NCI-H1105 treated with DMSO at 0.1 percent for 48 hours (cell line): ENCODE measurements at places on chromosomes 6 and 20.
A peak's percentile ranks its signal among the peaks of the same experiment; 100 is the strongest.

GRCh38 chr6:158030380-158031300, 49.0 kb downstream of the SYNJ2 start:
- DNase-seq: no peak

GRCh38 chr6:74534465-74535211, 671.2 kb downstream of the COL12A1 start:
- no peak for DNase-seq

DNA sequence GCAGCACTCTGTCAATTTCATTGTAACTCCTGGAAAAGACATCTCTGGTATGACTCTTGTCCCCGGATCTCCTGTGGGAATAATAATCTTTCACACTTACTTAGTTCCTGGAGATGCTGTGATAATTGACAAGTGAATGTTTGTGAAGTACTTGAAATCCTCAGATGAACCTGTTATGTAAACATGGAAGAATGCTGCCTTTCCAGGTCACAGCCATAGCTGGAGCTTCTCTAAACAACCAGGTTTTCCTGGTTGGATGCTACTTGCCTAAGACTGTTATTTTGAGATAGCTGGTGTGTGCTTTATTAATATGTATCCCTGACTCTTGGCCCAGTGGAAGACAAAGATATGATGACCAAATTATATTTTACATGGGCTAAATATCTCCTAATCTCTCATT, 228.6 kb downstream of the KCNQ5 start:
- peak; percentile 12 for DNase-seq

- no peak for DNase-seq
Measured at GRCh38 chr6:44500074-44500473, 112.6 kb downstream of the CDC5L start.

- no peak for DNase-seq
Measured at GRCh38 chr20:21701171-21701876, 4.1 kb upstream of the PAX1 start.

- DNase-seq: peak; percentile 13
Measured at GRCh38 chr6:84809455-84809854, 45.1 kb upstream of the TBX18 start.

GRCh38 chr20:11222243-11222642, 548.4 kb upstream of the JAG1 start:
- no peak for DNase-seq

DNA sequence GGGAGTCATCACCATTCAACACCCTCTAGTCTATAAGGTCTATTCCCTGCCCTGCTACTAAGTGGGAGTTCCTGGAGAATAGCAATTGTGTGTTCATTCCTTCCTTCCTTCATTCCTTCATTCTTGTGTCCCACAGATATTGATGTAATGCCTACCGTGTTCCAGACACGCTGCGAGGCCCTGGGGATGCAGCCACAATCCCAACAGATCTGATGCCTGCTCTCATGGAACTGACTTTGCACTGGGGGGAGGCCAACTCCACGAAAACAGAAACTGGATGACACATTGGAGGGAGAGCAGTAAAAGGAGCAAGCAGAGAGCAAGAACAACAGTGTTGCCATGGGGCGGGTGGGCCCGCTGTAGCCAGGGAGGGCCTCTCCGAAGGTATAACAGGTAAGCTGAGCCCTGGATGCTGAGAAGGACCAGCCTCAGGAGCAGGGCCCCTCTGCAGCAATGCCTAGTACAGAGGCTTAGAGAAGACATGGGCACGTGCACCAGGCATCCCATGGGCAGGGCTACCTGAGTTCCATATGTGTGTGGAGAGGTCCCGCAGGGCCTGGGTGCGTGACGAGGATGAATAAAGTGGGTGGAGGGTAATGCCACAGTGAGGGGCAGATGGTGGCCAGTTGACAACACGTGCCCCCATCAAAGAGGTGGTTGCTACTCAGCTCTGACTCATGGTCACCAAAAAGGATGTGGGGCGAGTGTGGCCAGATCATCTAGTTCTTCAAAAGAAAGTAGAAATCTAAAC, 173.9 kb downstream of the NFATC2 start:
- DNase-seq: no peak

DNA sequence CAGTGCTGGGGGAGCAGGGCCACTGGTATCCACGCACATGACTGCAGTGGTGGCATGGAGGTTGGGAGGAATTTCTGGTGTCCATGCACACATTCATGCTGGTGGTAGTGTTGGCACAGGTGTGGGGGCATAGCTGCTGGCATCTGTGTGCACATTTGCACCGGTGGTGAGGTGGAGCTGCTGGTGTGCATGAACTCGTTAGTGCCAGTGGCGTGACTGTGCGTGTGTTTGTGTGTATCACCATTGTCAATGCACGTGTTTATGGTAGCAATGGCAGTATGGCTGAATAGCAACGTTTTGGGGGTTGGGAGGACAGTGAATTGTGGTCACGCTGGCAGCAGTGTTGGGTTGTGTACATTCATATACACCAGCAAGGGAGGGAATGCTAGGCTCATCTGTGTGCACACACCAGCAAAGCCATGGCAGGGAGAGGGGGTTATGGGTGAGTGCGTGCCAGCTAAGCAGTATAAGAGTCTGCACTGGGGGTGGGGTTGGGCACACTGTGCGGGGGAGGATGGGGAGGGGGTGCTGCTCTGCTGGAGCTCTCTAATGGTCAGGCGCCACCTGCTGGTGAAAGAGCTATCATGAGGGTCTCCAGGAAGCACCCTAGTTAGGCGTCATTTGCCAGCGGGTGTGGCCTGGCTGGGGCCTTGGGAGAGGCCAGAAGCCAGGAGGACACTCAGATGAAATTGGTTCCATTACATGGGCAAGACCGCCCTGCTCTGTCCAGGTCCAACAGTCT, 626.1 kb upstream of the ID4 start:
- DNase-seq: no peak

GRCh38 chr6:2773449-2773848, 8.3 kb downstream of the WRNIP1 start:
- no peak for DNase-seq

DNA sequence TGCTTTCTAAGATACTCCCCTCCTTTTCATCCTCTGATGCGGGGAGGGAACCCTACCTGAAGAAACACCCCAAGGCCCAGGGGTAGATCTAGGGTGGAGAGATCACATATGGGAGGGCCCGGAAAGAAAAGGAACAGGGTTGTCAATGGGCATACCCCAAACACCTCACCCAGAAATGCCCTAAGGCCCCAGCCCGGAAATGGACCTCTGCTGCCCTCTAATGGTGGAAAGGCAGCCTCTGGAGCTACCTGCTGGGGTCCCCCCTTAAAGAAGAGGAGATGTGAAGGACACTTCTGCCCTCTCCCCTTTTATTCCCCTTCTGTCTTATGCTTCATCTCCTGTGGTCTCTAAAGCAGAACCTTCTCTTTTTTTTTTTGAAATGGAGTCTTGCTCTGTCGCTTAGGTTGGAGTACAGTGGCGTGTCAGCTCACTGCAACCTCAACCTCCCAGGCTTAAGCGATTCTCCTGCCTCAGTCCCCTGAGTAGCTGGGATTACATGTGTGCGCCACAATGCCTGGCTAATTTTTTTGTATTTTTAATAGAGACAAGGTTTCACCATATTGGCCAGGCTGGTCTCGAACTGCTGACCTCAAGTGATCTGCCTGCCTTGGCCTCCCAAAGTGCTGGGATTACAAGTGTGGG, 458 bp upstream of the ARMC12 start:
- peak; percentile 60 for DNase-seq

GRCh38 chr20:19932170-19932667, 84.9 kb upstream of the NAA20 start:
- no peak for DNase-seq

GRCh38 chr20:19897891-19898290, 119.3 kb upstream of the NAA20 start:
- DNase-seq: no peak

DNA sequence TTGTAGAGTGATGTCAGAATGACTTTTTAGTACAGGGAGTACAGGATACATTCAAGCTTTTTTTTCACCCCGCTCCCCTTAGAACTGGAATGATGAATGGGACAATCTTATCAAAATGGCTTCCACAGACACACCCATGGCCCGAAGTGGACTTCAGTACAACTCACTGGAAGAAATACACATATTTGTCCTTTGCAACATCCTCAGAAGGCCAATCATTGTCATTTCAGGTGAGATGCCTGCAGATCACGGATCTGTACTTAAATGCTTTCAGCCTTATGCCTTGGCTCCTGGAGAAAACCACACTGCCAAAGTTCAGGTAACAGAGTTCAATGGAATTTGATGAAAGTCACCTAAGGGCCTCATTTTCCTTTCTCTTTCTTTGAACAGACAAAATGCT, 8.5 kb downstream of the TNFAIP3 start:
- no peak for DNase-seq

DNA sequence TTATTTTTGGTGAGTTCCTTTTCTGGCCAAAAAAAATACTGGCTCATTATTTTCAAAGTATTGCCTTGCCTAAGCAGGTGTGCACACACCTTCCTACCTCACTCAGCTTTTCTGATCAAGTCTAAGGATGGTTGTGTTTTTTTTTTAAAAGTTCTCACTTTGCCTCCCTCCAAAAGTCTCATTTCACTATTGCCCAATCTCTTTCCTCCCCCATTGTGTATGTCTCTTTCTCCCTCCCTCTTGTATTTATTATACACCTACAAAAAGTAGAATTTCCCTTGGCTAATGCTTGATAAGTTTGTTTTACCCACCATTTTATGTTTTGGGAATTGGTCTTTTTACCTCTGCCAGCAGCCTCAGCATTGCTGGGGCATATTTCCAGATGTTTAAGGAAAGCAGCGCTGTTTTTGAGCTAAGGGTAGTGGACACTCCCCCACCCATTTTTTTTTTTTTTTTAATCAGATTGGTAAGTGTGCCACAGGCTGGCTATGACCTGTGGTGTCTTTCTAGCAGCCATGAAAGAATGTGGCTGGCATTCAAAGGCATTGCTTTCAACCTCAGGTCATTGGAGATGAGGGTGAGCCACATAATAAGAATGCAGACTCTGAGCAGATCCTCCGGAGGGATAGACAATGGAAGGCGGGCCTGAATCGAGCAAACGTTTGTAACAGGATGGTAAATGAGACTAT, 668.6 kb downstream of the UTRN start:
- DNase-seq: no peak

- no peak for DNase-seq
Measured at GRCh38 chr6:73873081-73873480, 177.1 kb downstream of the CD109 start.

GRCh38 chr6:153129873-153130514, 1.1 kb downstream of the RGS17 start:
- DNase-seq: peak; percentile 45

- DNase-seq: no peak
Measured at GRCh38 chr20:1934721-1935573, 39.7 kb downstream of the SIRPA start.

- DNase-seq: no peak
Measured at GRCh38 chr6:117329926-117330325, 64.6 kb downstream of the VGLL2 start.

DNA sequence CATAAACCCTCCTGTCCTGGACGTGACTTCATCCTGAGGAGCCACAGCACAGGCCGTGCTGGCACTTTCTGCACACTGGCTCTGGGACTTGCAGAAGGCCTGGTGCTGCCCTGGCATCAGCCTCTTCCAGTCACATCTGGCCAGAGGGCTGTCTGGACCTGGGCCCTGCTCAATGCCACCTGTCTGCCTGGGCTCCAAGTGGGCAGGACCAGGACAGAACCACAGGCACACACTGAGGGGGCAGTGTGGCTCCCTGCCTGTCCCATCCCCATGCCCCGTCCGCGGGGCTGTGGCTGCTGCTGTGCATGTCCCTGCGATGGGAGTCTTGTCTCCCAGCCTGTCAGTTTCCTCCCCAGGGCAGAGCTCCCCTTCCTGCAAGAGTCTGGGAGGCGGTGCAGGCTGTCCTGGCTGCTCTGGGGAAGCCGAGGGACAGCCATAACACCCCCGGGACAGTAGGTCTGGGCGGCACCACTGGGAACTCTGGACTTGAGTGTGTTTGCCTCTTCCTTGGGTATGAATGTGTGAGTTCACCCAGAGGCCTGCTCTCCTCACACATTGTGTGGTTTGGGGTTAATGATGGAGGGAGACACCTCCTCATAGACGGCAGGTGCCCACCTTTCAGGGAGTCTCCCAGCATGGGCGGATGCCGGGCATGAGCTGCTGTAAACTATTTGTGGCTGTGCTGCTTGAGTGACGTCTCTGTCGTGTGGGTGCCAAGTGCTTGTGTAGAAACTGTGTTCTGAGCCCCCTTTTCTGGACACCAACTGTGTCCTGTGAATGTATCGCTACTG, 22.0 kb upstream of the PYGB start:
- no peak for DNase-seq

DNA sequence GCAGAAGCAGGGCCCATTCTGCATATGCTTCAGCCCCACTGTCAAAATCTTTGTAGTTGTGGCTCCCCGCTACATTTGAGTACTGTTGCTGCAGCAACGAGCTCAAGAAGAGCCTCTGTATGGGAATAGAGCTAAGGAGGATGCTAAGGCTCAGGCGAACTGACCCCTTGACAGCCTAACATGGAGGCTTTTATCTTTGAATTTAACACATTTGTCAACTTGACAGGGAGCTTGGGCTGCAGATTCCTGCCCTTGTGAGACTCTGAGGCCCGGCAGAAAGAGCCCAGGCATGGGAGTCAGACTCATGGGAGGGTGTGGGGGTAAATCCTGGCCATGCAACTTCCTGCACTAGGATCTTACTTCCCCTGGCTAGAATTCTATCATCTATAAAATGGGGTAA, 278.7 kb upstream of the CITED2 start:
- DNase-seq: no peak
